ENCODE measurements at places on chromosomes 11 and 22. TPM values are rescaled to one million over a fixed set of nuclear protein-coding genes. Genes with fewer than 3 reads are reported as not detected.

DNA sequence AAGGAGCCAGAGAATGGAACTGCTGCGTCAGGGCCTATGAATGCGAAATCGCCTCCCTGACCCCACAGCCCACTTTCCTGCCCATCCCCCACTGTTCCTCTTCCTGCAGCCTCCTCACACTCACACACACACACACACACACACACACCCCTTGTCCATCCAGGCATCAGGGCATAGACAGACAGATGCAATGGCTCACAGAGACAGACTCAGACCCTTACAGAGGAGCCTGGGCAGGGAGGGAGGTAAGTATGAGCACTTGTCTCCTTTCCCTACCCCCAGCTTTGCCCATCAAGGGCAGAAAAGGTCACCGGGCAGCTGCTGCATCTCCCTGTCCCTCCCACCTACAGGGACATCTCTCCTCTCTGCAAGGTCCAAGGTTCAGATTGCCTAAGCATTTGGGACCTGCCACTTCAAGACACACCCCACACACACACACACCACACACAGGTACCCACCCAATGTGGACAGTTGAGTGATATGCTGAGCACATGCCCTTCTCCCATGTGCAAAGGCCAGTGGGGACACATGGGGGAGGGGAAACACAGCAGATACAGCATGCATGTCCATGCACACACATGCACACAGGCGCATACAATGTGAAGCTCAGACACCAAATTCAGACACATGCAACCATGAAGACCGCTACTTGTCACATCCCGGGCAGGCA lies 2.0 kb upstream of the NRXN2 start:
- H3K36me3 ChIP-seq: peaks cover 19% of the 10 kb centered on the region
- peaks cover 61% of the 10 kb centered on the region for H3K4me1 ChIP-seq
- DNase-seq: no peak
- no peak overlapping the region for H3K4me3 ChIP-seq

DNA sequence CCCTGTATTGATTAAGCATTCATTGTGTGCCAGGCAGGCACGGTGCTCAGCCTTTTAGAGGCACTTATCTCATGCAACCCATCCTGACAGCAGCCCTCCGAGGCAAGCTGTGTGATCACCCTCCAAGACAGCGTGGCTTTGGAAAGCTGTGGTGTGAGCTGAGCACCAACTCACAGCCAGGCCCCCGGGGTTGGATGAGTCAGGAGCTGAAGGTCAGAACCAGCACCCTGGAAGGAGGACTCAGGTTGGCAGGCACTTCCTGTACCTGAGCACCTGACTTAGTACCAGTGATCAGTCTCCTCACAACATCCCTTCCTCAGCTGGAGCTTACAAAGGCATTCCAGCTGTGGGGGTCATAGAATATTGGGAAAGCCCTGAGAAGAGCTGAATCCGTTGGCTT lies 9.0 kb downstream of the PATZ1 start:
- H3K4me3 ChIP-seq: no peak overlapping the region
- H3K4me1 ChIP-seq: peaks cover 51% of the 10 kb centered on the region
- H3K27ac ChIP-seq: no peak overlapping the region
- H3K36me3 ChIP-seq: peaks cover 73% of the 10 kb centered on the region
- H3K27me3 ChIP-seq: no peaks in the 10 kb centered on the region
- DNase-seq: no peak

DNA sequence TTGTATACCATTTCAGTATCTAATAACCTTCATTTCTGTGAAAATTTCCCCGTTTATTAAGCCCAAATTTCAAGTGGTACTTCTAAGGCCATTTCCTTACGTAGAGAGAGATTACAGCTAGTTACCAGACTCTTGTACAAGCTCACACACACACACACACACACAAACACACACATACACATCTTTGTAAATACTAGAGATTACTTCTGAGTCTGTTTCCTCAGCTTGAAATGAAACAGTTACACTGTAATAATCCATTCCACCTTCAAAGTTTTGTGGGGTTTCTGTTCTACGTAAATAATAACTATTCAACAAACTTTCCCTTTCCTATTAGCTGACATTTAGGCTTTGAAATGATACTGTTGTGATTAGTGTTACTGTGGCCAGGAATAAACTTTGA lies 6.2 kb downstream of the POGLUT3 start:
- DNase-seq: no peak
- H3K27me3 ChIP-seq: no peaks in the 10 kb centered on the region
- H3K4me3 ChIP-seq: no peak overlapping the region
- no peak overlapping the region for H3K27ac ChIP-seq
- H3K36me3 ChIP-seq: peaks cover 12% of the 10 kb centered on the region
- no peaks in the 10 kb centered on the region for H3K4me1 ChIP-seq

The OTOG gene
- 1.3 TPM for total RNA-seq
